Panc1 (cell line): ENCODE measurements at places on chromosomes 11 and 22.

- no peak overlapping the region for H3K4me3 ChIP-seq
- no peak for DNase-seq
- H3K4me1 ChIP-seq = no peaks in the 10 kb centered on the region; the same call in 1 of the 2 replicates
- no peaks in the 10 kb centered on the region for H3K27me3 ChIP-seq
Observed at GRCh38 chr22:19103880-19104821, 18.1 kb downstream of the DGCR2 start.

DNA sequence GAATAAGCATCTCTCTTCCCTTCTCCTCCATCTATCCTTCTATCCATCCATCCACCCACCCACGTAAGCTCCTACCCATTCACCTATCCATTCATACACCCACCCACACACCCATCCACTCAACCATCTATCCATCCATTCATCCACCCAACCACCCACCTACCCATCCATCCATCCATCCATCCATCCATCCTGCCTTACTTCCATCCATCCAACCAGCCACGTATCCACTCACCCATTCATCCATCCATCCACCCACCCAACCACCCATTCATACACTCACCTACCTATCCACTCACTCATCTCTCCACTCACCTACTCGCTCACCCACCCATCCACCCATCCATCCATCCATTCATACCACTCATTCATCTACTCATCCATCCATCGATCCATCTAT, 13.2 kb downstream of the TNNT3 start:
- H3K4me1 ChIP-seq = peaks cover 4% of the 10 kb centered on the region; the same call in 1 of the 2 replicates
- no peaks in the 10 kb centered on the region for H3K36me3 ChIP-seq
- no peak overlapping the region for H3K27ac ChIP-seq
- no peak overlapping the region for H3K4me3 ChIP-seq
- DNase-seq = no peak

DNA sequence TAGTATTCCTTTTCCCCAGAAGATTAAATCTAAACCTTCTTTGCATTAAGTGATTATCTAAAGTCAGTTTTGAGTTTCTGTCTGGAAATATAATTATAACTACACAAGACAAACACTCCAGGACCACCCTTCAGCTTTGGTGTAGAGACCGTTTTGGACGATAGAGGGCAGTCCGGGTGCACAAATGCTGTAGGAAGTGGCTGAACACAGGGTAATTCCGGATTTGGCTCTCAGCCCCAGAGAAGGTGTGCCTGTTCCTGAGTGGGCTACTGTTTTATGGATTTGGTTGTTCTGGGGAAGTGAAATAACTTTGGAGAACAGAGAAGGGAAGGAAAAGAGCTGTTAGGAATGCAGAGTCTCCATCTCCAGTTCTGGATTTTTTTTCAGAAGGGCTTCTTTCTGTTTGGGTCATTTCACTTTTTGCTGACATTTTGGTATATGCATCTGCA, 14.8 kb downstream of the EXT2 start:
- H3K4me1 ChIP-seq = no peaks in the 10 kb centered on the region
- no peaks in the 10 kb centered on the region for H3K36me3 ChIP-seq
- DNase-seq = no peak
- no peak overlapping the region for H3K27ac ChIP-seq
- H3K27me3 ChIP-seq = no peaks in the 10 kb centered on the region

DNA sequence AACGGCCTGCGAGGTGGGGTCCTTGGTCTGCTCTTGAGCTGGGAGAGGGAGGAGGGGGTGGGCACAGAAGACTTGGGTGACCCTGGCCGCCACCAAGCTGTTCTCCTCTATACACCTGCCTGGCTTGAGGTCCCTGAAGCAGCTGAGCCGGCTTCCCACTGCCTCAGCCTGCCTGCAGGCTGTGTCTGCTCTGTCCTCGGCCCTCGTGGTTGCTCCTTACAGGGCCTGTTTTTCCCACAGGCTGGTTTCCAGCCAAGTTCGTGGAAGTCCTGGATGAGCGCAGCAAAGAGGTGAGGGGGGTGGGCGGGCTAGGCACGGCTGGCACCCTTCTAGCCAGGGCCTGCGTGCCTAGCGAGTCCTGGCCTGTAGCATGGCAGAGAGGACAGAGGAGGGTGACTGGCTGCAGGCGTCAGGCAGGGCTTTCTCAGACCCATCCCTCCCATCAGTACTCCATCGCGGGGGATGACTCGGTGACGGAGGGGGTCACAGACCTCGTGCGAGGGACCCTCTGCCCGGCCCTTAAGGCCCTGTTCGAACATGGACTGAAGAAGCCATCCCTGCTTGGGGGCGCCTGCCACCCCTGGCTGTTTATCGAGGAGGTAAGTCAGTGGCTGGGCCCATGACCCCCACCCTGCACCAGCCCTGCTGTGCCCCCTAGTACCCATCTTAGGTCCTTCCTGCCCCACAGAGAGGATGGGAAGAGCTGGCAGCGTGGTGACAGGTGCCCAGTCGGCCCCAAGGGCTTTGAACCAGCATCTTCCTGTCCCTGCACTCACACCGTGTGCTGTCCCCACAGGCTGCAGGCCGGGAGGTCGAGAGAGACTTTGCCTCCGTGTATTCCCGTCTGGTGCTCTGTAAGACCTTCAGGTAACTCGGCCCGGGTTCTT, 37.7 kb downstream of the SGSM3 start:
- H3K4me3 ChIP-seq = no peak overlapping the region
- no peaks in the 10 kb centered on the region; the same call in 1 of the 2 replicates for H3K36me3 ChIP-seq
- no peak for DNase-seq
- H3K27me3 ChIP-seq = no peaks in the 10 kb centered on the region
- H3K27ac ChIP-seq = no peak overlapping the region

GRCh38 chr11:62352355-62353336, 15.4 kb downstream of the ASRGL1 start:
- H3K27me3 ChIP-seq = no peaks in the 10 kb centered on the region
- H3K4me1 ChIP-seq = no peaks in the 10 kb centered on the region
- H3K4me3 ChIP-seq = no peak overlapping the region
- H3K27ac ChIP-seq = no peak overlapping the region

- H3K27ac ChIP-seq = peak overlapping the region; percentile 78
- H3K36me3 ChIP-seq = no peaks in the 10 kb centered on the region
- H3K4me3 ChIP-seq = 0 out of 2 replicates have a peak overlapping the region, but pooled peaks have one; percentile 9
- H3K4me1 ChIP-seq = peaks cover 52% of the 10 kb centered on the region
- no peak for DNase-seq
Observed at GRCh38 chr11:119318240-119319135, 1.6 kb upstream of the MCAM start.

DNA sequence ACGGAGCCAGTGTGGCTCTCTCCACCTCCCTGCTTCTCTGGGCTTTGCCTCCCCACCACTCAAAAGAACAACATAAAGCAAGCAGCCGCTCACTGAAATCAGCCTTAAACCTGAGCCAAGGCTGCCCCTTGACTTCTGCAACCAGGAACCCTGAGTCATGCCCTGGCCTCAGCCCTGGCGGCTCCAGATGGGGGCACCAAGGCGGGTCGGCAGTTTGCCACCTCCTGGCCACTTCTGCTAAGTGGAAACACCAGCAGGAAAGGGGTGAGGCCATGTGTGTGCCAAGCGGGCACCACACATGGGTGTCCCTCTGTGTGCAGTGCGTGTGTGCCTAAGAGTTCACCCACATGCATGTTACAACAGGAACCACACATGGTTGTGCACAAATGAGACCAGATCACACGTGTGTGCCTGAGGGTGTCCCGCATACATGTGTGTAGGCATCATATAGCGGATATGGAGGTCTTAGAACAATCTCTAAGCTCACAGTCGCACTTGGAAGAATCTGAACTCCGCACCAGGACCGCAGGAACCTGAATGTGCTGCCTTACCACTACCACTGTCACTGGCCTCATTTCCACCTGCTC, 221.2 kb downstream of the MN1 start:
- no peak overlapping the region for H3K4me3 ChIP-seq
- no peaks in the 10 kb centered on the region for H3K4me1 ChIP-seq
- DNase-seq = no peak
- H3K27me3 ChIP-seq = no peaks in the 10 kb centered on the region
- no peak overlapping the region for H3K27ac ChIP-seq

GRCh38 chr11:66316849-66317251, at the start of gene CD248:
Gene CD248 (minus strand): TSS chr11:66317044. CDS start chr11:66317027, 17 bp downstream.
- H3K27me3 ChIP-seq = no peaks in the 10 kb centered on the region
- no peaks in the 10 kb centered on the region for H3K36me3 ChIP-seq
- no peak within 1 kb of the TSS for H3K27ac ChIP-seq
- no peak within 1 kb of the TSS for H3K4me3 ChIP-seq
- H3K4me1 ChIP-seq = peaks cover 4% of the 10 kb centered on the region; the same call in 1 of the 2 replicates
